ENCODE measurements at places on chromosomes 12 and 14.

DNA sequence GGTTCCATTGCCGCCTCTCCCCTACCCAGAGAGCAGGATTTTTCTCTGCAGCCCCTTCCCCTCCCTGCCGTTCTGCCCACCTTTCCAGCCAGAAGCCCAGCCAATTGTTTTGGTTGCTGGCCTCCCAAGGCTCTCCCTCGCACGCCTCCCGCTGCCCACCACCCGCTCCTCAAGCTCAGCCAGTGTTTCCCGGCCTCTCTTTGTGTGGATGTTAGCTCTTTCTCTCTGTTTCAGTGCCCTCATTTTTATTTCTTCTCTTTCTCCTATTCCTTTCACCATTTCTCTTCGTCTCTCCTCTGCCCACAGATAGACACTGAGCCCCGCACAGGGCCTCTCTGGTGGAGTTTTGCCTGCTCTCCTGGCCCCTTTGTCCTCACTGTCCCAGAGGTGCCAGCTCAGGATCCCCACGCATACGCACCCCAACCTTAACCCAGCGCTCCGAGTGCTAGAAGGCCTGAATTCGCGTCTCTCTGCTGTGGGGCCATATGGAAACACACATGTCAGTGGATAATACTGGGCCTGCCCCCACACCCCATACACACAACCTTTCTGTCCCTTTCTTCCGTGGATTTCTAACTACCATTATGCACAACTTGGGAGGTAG lies 54.9 kb downstream of the SMUG1 start:
- no peak for DNase-seq

DNA sequence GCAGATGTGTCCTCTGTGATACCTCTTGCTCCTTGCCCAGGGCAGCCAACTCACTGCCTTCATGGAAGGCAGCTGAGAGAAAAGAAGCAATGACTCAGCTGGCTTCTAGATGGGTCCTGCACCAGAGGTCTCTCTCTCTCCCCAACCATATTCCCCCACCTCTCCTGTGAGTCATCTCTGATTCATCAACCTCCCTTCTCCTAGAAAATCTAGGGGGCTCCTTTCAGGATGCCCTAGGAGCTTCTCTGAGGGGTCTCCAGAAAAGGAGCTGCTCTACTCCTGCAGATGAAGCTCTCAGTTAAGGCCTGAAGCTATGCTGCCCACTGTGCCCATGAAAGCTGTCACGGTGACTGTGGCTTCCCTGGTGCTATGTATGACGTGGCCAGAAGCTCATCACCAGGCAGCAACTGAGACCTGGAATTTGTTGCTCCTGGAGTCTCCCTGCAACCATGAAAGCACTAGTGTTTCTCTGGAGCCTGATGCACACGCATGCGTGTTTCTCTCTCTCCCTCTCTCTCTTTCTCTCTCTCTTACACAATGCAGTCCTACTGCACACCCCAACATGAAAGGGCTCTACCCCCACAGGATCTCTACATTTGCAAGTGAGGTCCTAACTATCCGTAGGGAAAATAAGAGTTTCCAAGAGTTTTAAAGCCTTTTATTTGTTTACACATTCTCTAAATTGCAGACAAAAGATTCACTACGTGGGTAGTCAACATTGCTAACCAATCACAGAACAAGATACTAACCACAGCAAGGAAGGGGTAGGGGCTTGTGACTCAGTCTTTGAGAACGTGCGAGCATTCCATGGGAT lies 285.3 kb downstream of the DPF3 start:
- DNase-seq = peak; percentile 90

DNA sequence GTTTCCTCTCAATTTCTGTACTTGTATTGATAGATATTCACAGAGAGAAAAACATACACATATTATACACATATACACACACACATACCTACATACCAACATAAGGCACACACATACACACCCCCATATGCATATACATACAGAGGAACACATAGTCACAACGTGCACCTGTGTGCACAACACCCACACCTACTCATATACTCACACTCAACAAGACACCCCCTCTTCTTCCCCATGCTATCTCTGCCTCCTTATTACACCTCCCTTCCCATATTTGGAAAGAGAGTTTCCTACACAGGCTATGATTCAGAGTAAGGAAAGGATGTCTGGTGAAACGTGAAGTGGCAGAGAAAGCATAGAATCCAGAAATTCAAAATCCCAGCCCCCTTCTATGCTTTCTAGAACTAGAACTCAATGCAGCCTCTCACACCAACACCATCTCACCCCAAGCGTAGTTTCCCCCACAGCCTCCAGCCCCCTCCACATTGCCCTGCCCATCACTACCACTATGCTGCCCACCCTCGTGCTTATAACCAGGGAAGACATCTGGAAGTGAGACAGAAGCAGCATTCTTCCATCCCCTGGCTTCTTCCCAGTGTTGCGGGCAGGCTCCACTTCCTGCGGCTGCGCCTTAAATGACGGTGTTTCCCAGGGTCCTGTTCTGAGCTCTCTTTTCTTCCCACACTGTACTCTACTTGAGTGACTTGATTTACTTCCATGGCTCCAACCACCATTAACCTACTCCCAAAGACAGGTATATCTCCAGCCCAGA lies 2.4 kb downstream of the RNASE8 start:
- DNase-seq = no peak

DNA sequence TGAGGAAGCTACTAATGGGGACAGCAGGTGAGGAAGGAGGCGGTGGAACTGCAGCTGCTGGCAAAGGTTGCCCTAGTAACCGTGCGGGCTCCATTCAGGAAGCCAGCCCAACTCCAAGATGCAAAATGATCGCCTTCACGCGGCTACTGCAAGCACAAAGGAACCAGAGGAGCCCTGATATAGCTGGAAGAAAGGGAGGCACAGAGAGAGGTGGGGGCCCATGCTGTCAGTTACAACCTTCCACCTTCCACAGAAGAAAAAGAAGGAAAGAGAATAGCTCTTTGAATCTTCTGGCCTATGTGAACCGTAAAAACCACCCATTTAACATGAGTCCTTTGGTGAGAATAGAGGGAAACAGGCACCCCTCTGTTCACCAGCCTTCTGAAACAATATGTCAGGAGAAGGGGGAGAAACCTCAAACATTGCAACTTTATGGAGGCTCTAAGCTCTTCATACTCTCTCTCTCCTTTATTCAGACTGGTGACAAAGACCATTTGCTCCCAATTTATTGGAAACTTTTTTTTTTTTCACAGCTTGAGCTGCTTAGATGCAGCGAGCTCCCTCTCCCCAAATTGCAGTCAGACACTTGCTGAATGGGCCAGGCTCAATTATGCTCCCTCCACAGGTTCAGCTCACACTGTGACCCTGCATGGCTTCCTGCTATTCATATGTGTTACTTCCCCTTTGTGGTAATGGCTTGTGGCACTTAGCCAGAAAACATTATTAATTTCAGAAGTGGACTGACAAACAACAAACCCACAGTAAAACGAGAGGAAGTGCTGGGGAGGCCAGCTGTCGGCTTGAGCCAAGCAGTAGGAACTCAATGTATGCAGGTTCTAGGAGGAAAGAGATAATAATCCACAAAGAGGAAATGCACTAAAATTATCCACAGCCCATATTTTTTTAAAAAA lies 6.2 kb downstream of the DUSP6 start:
- DNase-seq = peak; percentile 82

- DNase-seq = no peak
Observed at GRCh38 chr14:94016446-94016976, 9.6 kb upstream of the OTUB2 start.

Data from mammary epithelial cell (primary cell).